NCI-H1092 (cell line): ENCODE measurements at places on chromosomes 11 and 22.

- DNase-seq: no peak
Measured at GRCh38 chr11:76102802-76103201, 103.5 kb downstream of the WNT11 start.

DNA sequence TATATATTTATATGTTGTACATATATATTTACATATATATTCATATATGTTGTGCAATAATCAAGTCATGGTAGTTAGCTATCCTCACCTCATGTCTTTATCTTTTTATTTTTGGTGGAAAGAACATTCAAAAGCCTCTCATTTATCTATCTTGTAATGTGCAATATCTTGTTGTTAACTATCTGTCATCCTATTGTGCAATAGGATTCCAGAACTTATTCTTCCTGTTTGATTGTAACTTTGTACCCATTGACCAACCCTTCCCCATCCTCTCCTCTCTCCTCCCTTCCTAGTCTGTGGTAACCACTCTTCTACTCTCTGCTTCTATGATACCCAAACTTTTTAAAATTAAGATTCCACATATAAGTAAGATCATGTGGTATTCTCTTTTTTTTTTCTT lies 115.6 kb upstream of the PDGFD start:
- no peak for DNase-seq

GRCh38 chr11:6655790-6656583 lies at the start of gene DCHS1:
Gene DCHS1 (minus strand): TSS chr11:6655809. CDS start chr11:6641613, 14,196 bp downstream.
- no peak for DNase-seq

DNA sequence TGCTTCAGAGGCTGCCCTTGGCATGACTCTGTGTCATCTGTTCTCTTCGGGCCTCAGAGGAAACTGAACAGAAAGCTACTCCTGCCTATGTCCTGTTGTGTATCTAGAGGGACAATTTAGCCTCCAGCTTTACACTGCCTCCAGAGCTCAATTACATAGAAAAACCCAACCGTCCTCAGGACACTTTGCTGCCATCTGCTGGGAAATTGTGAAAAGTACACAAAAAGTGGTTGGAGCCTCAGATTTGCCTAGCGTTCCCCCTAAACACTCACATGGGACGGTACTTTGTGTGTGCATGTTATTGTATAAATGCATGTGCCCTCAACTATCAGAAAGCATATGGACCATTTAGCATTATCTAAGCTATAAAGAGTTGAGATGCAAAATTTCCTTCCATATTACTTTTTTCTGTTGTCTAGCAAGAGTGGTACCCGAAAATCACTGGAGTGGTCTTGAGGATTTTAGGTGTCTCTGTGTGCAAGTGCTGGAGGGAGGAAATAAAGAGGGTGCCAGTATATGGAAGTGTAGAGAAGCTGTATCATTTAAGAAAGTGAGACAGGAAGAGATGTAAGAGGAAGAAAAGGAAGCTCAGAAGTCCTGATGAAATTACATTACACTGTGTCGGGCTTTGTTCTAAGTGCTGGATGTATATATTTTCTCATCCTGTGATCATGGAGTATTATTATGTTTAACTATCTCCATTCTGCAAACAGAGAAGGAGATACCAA lies 8.7 kb upstream of the MS4A4E start:
- no peak for DNase-seq

- DNase-seq: no peak
Measured at GRCh38 chr11:118410055-118410745, 8.8 kb downstream of the ATP5MG start.

- no peak for DNase-seq
Measured at GRCh38 chr11:23778971-23779370, 717.9 kb upstream of the LUZP2 start.

DNA sequence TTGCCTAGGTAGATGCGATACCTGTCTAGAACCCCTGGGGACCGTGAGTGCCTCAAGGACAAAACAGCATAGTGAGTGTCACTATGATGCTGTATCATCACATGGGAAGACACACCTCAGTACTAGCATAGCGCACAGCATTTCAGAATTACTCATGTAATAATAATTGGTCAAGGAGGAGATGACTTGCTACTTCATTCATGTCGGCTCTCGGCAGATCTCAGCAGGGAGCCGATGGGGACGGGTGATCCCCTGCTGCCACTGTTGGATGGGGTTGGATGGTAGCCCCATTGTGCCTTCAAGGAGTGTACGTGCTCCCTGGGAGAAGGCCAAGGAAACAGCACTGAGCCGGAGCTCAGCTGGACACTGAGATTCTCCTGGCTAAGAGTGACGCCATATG lies 186.9 kb downstream of the EFCAB6 start:
- DNase-seq: no peak

GRCh38 chr11:8095371-8095770 lies 14.4 kb downstream of the TUB start:
- DNase-seq: no peak

GRCh38 chr22:28025333-28025732 lies 106.3 kb upstream of the PITPNB start:
- DNase-seq: no peak

DNA sequence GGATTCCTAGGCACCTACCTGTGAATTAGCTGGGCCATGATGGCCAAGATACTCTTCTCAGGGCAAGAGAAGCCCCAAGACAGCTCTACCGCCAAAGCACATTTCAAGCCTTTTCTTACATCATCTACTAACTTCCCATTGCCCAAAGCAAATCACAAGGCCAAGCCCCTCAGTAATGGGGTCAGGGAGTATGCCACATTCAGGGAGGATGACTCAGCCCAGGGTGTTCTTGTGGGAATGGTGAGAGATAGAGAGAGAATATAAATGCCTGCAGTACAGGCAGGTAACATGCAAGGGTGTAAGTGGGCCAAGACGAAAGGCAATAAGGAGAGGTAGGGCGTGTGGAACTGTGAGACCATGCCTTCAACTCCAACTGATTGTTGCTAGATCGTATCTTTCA lies 162.5 kb upstream of the ISX start:
- no peak for DNase-seq
